ENCODE measurements at places on chromosomes 5 and 9.

GRCh38 chr5:154683101-154683880 is 71.9 kb upstream of the LARP1 start:
- no peak for DNase-seq

DNA sequence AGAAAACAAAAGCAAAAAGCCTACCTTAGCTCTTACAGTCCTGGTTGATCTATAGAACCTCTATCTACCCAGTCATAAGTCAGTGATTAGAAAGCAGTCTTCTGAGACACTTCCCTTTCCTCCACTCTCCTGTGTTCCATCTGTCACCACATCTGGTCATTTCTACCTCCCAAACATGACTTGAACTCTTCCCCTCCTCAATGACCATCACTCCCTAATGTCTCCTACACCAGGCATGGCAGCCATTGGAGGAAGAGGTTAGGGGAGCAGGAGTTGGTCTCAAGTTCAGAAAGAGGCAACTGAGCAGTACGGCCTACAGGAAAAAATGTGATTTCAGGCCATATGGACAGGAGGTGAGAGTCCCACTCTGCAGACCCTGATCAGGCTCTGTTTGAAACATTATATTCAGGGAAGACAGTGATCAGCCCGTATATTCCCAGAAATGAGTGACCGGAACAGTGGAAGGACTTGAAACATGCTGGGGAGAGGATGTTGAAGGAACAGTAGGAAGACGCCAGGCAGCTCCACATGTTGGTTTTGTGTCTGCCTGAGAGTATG is 12.0 kb downstream of the ABLIM3 start:
- DNase-seq: no peak

- no peak for DNase-seq
These were observed 23.6 kb downstream of the CNOT8 start for GRCh38 chr5:154881986-154882385.

- no peak for DNase-seq
These were observed 123.7 kb downstream of the ADGRV1 start for GRCh38 chr5:90682278-90682677.

GRCh38 chr5:145141534-145141933 is 693.6 kb downstream of the PRELID2 start:
- DNase-seq: no peak

DNA sequence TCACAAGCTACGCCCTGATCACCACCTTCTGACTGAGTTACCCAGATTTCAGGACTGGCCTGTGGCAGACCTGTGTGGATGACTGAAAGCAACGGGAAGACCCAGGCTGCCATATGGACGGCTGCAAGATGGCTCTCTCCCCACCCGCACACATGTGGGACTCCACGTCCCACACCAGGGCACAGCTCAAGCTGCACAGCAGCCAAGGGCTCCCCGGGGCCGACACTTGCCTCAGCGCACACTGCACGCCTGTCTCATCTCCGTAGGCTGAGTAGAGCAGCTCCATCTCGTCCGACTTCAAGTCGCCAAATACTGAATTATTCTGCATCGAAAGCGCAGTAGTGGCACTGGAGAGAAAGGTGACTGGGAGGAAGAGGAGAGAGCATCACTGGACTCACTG is 14.5 kb downstream of the BRD9 start:
- DNase-seq: no peak

DNA sequence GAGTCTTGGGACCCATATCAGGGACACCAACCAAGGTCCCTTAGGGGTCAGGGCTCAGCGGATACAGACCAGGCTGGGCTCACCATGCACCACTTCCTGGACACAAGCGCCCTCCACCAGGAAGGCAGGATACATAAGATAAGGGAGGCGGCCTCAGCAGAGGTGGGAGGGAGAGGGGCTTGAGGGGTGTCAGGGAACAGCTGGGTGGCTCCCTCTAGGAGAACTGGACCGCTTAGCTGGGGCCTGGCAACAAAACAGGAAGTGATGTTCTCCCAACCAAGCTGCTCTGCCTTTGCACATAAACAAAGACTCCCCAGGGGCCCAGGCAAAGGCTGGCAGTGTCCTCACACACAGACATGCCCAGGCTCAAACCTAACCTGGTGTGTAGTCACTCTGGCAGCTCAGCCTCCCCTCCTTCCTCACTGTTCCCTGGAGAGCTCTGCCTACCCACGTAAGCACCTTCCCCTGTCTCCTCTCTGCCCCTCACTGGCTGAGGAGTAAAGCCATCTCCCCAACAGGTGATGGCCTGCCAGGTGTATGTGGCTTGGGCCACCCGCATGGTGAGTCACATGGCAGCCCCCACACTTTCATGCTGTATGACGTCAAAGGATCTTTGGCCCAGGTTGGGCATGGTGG is 5.8 kb upstream of the BICD2 start:
- peak; percentile 55 for DNase-seq

- DNase-seq: peak; percentile 10
These were observed 285.4 kb downstream of the TMEM232 start for GRCh38 chr5:110441035-110441434.

- DNase-seq: no peak
These were observed 90.0 kb upstream of the PANK3 start for GRCh38 chr5:168669156-168669555.

GRCh38 chr5:539469-540070 is 15.3 kb upstream of the SLC9A3 start:
- no peak for DNase-seq
